Suprapubic skin (tissue), 4 donors: ENCODE measurements at places on chromosomes 6 and 20. TPM values are rescaled to one million over a fixed set of nuclear protein-coding genes. Genes with fewer than 3 reads are reported as not detected.

The SPATA2 gene
- total RNA-seq: 7.3 TPM

The SLC2A10 gene
- total RNA-seq: 8.1 TPM

The GHRH gene
- not detected for total RNA-seq

The EDN1 gene
- 23.3 TPM for total RNA-seq

The FHL5 gene
- 12.6 TPM for total RNA-seq

The BANF2 gene
- total RNA-seq: not detected

The PRL gene
- total RNA-seq: not detected

The MTFR2 gene
- total RNA-seq: 2.2 TPM

The POU5F1 gene
- total RNA-seq: 8.5 TPM

The CASS4 gene
- 0.86 TPM for total RNA-seq

The TSBP1 gene
- not detected for total RNA-seq

The AVP gene
- total RNA-seq: not detected

The PSORS1C1 gene
- total RNA-seq: 4.1 TPM

The SESN1 gene
- total RNA-seq: 83.3 TPM

The SASH1 gene
- 59.1 TPM for total RNA-seq

The LINC00237 gene
- not detected for total RNA-seq

The DSP gene
- 2,090 TPM for total RNA-seq

The SLC17A2 gene
- total RNA-seq: not detected

The USP49 gene
- total RNA-seq: 3.2 TPM

The EFCAB8 gene
- 0.76 TPM for total RNA-seq

The DOK5 gene
- total RNA-seq: 0.89 TPM

The DZANK1 gene
- total RNA-seq: 4.0 TPM

The ZKSCAN8 gene
- total RNA-seq: 23.0 TPM

The DDO gene
- not detected for total RNA-seq

The CDH4 gene
- total RNA-seq: 3.1 TPM

The CALHM4 gene
- not detected for total RNA-seq

The FOXQ1 gene
- 78.0 TPM for total RNA-seq

The NMBR gene
- total RNA-seq: not detected

The FAM229B gene
- total RNA-seq: 3.4 TPM

The ENPP3 gene
- total RNA-seq: 0.15 TPM

The RNF182 gene
- 0.80 TPM for total RNA-seq

The GTSF1L gene
- not detected for total RNA-seq

The BTNL2 gene
- total RNA-seq: not detected

The AIF1 gene
- total RNA-seq: 7.2 TPM

The C6orf141 gene
- 8.7 TPM for total RNA-seq

The MTHFD1L gene
- 9.4 TPM for total RNA-seq

The PRDM1 gene
- 21.2 TPM for total RNA-seq

The TBX18 gene
- 4.2 TPM for total RNA-seq
